ENCODE measurements at places on chromosomes 6 and 20.

GRCh38 chr20:9981829-9982228, 53.0 kb upstream of the ANKEF1 start:
- DNase-seq: no peak

GRCh38 chr6:108988296-108988695, 106.3 kb downstream of the SESN1 start:
- no peak for DNase-seq

DNA sequence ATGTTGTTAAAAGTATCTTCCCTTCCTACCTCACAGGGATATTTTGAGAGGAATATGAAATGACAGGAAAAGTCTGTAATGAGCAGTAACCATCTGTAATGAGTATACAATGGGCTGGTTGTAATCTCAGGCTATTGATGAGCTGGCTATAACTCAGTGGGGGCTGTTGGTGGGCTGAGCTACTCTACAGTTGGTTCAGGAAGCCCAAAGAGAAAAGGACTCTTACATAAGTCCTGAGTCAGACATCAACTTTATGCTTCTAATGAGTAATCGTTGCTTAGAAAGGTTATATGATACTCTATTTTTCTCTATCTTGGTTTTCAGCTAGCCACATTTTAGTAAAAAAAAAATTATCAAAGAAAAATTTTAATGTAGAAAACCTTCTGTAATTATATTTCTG, 26.4 kb downstream of the ZNF391 start:
- no peak for DNase-seq

DNA sequence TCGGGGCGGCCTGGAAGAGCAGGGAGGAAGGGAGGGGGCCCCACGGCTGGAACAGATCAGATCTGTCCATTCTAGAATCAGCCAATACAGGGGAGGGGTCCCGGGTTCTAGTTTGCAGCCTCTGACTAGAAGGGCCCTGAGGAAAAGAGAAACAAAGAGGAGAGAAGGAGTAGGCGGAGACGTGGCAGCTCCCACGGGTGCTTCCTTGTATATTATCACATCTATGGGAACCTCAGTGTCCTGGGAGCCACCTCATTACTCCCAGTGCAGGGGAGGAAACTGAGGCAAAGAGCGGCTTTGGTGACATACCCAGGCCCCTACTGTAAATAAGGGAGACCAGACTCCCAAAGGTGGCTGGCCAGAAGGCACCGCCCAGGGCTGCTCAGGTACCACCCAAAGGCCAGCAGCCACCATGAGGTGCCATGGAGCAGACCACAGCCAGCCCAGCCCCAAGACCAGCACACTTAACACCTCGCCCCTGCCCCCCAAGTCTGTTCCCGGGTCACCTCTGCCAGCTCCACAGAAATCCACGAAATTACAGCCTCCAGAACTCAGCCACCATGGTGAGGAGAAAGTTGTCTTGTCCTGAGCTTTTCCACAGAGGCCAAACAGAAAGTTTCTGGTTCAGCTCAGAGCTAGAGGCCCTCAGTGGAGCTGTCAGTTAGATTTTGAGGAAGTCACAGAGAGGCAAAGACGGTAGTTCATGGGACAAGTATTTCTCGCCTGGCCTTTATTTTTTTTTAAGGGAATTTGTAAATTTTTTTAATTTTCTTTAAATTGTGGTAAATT, 2.1 kb downstream of the ZC3H12D start:
- peak; percentile 42 for DNase-seq

GRCh38 chr20:944774-945410, 28.8 kb upstream of the ANGPT4 start:
- no peak for DNase-seq

- DNase-seq: no peak
Observed at GRCh38 chr20:23133560-23133998, 47.5 kb upstream of the CD93 start.

- DNase-seq: no peak
Observed at GRCh38 chr6:31479151-31479932, 18.6 kb upstream of the MICB start.

DNA sequence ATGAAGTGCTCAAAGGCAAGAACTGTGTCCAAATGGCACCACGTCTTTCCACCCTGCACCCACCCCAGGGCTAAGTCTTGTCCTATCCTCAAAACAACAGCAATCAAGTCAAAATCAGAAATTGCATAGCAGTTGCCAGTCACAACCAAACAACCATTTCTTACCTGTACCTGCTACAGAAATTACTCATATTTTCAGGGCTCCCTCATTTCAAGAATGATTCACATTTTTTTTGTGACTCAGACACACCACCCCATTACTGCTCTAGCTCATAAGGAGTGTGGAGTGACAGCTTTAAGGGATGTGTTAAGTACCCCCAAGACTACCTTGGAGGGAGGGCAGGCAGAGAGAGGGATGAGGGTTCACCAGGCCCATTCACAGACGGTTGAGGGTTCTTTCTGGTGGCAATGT, 111.7 kb downstream of the TRERF1 start:
- DNase-seq: peak; percentile 51

GRCh38 chr6:31268836-31269235, 3.1 kb downstream of the HLA-C start:
- no peak for DNase-seq

- no peak for DNase-seq
Observed at GRCh38 chr6:57207872-57208271, 14.2 kb downstream of the RAB23 start.

DNA sequence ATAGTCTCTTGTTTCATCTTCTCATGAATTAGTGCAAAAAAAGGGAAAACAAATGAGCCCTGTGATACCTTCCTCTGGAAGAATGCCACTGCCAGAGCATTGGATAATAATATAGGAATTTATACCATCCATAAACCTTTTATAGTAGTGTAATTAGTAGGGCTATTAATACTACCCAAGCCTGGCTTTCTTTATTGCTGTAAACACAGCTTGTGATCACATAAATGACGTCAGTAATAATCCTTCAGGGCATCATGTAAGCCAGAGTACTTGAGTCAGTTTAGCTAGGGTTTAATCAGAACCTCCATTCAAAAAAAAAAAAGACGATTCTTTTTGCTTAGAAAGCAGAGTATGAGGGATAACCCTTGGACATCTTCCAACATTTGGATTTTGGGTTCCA, 264.8 kb downstream of the SLC35F1 start:
- DNase-seq: no peak

DNA sequence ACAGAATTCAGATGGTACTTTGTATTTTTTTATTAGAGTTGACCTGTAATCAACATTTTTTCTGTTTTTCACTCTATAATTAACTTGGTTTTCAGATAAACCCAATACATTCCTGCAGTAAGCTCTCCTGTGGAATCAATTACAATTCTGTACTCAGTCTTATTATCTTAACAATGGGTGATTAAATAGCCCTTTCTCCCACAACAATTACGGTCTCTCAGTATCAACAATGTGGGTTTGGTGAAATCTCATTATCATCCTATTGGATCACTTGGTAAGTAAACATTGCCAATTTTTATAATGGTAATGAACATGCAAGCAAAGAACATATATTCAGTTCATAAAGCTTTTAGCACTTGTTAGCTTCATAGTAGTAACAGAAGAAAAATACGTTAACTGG, 438.9 kb upstream of the EPHA7 start:
- no peak for DNase-seq

DNA sequence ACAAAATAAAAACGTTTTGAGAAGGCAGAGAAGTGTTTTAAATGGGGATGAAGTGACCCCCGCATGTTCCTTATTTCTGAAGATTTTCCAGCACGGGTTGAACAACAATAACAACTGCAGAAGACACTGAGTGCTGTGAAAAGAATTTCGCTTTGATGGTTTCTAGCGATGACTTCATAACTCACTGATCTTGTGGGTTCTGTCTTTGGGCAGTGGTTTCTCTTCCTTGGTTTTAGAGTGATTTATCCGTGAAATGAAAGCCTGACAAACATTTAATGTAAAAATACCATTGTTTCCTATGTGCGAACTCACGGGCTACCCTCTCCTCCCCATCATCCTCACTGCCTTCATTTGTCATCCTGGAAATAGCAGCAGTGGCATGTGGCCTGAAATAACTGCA, 793.9 kb downstream of the QKI start:
- DNase-seq: no peak

GRCh38 chr6:86529635-86530034, 407.7 kb upstream of the HTR1E start:
- DNase-seq: no peak

DNA sequence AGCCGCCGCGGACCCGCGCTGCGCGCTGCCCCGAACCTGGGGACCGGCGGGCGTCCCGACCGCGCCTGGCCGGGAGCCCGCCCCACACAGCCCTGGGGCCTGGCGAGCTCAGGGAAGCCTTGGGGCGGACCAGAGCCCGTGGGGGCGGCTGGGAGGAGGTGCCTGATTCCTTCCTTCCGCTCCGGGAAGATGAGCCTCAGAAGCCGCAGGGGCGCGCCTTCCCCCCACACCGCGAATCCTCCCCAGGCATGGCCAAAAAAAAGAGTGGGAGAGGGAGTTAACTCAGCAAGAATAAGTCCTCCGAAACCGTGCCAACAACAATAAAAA, at the start of gene CBLN4:
CBLN4 (minus strand) TSS at position 131 of the 327 bp plus-strand sequence. CDS start 1,348 bp downstream, outside the sequence.
- no peak for DNase-seq

DNA sequence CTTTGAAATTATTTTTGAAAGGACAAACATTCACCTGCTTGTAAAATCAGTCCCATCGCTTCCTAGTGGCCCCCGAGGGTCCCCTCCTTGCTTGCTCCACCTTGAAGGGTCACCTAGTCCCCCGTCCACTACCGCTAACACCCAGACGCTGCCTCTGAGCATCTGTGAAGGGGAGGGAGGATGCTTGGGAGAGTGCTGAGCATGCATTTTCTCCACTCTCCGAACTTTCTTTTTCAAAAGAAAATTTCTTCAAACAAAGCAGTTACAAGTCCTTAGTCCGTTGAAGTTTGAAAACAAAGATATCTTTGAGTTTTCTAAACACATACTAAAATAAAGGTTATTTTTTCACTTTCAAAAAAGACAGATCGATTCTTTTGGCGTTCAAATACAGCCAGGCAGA, 224.3 kb upstream of the ARID1B start:
- no peak for DNase-seq

GRCh38 chr6:35494161-35494563, 2.7 kb downstream of the TEAD3 start:
- no peak for DNase-seq

- no peak for DNase-seq
Observed at GRCh38 chr20:62482974-62483373, 7.2 kb upstream of the GATA5 start.

- no peak for DNase-seq
Observed at GRCh38 chr6:3623451-3624249, 127.9 kb downstream of the PXDC1 start.

- DNase-seq: no peak
Observed at GRCh38 chr6:20698675-20699074, 164.4 kb downstream of the CDKAL1 start.

GRCh38 chr6:111666847-111667246, 61.2 kb upstream of the TRAF3IP2 start:
- DNase-seq: no peak

DNA sequence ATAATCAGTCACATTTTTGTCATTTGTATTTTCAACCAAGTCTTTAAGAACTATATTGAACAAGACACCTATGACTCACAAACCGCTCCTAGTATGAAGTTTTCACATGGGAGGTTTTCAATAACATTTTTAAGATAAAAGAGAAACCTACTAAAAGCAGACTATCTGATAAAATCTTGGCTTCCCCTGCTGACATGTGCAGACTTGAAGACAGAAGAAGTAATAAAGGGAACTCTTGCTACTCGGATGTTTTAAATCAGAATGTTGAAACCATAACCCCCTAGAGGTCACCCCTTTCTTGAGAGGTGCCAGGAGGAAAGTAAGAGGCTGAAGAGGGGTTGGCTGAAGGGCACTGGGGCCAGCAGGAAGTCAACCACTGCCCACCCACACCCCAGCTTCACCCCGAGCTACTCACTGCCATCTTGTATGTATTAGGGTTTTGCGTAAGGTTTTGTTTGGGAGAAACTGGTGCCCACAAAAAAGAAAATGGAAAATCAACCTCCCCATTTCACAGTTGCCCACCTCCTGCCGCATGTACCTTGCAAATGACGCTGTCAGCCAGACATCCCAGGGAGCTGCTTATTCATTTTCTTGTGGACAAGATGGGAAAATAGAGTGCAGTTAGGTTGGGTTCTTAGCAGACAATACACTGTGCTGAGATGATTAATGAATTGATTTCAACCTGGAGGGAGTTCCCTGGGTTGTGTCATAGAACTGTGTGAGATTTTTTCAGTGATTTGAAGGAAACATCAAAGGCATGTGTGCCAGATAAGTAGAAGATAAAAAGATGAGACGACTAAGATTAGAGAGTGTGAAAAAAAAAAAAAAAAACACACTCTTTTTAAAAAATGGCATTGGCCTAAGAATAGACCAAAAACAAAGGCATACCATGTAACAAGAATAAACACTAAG, 83.2 kb upstream of the TAB2 start:
- peak; percentile 91 for DNase-seq

GRCh38 chr6:106124437-106125430, 38.6 kb downstream of the PRDM1 start:
- no peak for DNase-seq

- DNase-seq: peak; percentile 39
Observed at GRCh38 chr6:797479-798077, 104.6 kb upstream of the EXOC2 start.

- no peak for DNase-seq
Observed at GRCh38 chr20:38671186-38671585, 53.1 kb upstream of the SLC32A1 start.

DNA sequence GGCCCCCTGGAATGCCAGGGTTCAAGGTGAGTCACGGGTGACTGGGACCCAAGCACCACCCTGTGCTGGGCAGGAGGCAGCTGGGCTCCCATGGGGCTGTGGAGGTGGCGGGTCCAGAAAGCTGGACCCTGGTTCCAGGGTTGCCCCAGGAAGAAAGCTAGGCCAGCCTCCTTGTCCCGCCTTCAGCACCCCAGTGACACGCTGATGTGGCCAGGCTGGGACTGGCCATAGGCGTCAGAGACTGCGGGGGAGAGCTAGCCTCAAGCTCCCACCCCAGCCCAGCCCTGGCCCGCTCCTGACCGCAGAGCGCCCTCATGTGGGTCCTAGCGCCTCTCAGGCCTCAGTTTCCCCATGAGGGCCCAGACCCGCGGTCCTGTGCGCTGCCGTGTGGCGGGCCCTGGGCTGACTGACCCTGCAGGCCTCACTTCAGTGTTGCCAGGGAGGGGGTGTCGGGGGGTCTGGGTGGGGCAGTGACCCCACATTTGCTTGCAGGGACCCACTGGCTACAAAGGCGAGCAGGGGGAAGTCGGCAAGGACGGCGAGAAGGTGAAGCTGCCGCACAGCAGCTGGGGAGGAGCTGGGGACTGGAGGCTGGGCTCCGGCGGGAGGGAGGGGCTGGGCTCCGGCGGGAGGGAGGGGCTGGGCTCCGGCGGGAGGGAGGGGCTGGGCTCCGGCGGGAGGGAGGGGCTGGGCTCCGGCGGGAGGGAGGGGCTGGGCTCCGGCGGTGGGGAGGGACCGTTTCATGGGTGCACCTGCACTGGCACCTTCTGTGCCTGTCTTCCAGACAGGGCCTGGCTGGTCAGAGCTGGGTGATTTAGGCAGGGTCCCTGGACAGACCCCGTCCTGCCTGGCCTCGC, 7.9 kb downstream of the COL9A3 start:
- DNase-seq: peak; percentile 58

- DNase-seq: no peak
Observed at GRCh38 chr6:113690281-113691259, 166.6 kb upstream of the MARCKS start.

All from CD4-positive, alpha-beta T cell treated with Interleukin-4 for 4 hours (primary cell).